ENCODE measurements at places on chromosomes 7 and 10.
A peak's percentile ranks its signal among the peaks of the same experiment; 100 is the strongest.

GRCh38 chr7:73735528-73735905 lies 3.1 kb downstream of the ABHD11 start:
- DNase-seq = no peak

DNA sequence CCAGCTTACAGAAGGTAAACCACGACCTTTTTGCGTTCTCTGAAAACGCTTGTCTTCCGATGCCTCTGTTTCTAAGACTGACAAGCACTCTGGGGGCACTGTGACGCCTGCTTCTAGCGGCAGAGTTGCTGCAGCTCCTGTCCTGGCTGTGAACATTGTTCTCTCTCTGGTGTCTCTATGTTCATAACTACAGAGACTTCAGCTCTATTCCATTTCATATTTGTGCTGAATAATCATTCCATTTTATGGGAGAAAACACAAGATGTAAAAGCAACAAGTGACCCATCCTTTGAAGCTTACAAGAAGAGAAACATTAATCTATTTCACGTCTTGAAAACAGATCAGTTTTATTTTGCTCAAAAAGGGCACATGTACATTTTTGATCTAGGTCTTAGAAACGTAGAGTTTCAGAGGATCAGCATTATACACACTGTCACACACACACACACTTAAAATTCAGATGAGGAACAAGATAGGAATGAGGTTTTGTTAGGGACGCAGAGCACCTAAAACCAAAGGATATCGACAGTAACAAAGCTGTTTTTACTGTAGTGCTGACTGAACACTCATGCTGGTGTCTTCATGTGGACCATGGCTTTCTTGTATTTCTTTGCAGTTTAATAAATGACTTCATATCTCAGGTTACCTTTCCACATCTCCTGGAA lies 3.0 kb downstream of the IKZF1 start:
- DNase-seq = no peak

- peak; percentile 1 for DNase-seq
Measured at GRCh38 chr7:64733550-64734240, 60.5 kb upstream of the ZNF138 start.

DNA sequence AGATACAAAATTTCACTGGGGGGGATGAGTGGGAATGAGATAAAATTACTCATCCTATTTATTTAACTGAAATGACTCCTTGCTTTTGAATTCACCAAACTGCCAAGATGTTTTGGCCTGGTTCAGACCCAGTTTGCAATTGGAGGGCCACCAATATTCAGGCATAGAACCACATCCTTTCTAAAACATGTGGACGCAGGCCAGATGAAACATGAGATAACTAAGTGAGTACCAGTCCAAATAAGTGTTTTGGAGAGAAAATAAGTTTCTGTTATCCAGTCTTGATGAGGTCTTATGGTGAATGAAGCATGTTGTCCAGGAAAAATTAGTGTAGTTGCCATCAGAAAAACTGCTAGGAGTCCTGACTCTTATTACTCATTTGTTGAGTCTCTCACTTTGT lies 36.3 kb upstream of the PDK4 start:
- peak; percentile 56 for DNase-seq

- no peak for DNase-seq
Measured at GRCh38 chr7:79272066-79272669, 181.3 kb downstream of the MAGI2 start.

DNA sequence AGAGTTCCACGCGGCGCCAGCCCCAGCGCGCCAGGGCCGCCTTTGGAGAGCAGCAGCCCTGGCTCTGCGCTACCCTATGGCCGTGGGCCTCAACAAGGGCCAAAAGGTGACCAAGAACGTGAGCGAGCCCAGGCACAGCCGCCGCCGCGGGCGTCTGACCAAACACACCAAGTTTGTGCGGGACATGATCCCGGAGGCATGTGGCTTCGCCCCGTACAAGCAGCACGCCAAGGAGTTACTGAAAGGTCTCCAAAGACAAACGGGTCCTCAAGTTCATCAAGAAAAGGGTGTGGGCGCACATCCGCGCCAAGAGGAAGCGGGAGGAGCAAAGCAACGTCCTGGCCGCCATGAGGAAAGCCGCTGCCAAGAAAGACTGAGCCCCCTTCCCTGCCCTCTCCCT lies 144.1 kb downstream of the SRPK2 start:
- DNase-seq = no peak

DNA sequence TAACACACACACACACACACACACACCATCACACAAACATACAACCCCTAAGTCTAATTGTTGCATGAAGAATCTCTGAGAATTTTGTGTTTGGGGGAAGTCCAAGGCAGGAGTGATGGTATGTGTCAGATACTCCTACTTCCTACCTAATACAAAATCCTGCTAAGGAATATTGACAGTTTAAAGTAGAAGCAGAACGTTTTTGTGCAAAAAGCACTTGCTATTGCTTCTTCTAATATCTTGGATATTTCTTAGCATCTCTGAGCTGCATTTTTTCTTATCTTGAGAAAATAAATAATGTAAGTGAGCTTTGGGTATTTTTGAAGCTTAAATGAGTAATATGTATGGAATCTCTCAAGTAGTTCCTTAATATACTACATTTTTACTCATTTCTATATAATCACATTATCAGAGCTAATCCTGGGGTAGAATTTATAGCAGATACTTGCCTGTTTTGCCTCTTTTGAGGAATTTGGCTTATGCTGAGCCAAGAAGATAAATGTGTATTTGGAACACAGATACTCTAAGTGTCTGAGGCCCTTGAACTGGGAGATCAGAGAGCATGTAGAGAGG lies 212.3 kb downstream of the DKK1 start:
- peak; percentile 13 for DNase-seq

DNA sequence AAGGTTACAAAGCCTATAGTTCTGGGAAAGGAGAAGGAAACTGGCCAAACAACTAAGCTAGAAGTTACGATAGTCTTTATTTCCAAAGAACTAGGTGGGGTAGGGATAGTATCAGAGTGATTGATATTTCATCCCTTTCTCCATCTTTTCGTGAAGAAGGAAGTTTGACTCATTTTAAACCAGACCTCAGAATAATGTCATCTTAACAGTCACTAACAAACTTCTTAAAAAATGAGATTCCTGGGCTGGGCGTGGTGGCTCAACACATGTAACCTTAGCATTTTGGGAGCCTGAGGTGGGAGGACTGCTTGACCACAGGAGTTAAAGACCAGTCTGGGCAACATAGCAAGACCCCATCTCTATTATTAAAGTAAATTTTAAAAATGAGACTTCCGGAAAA lies 69.4 kb downstream of the ARL4A start:
- DNase-seq = peak; percentile 58

- no peak for DNase-seq
Measured at GRCh38 chr7:115410972-115411686, 489.2 kb downstream of the MDFIC start.

DNA sequence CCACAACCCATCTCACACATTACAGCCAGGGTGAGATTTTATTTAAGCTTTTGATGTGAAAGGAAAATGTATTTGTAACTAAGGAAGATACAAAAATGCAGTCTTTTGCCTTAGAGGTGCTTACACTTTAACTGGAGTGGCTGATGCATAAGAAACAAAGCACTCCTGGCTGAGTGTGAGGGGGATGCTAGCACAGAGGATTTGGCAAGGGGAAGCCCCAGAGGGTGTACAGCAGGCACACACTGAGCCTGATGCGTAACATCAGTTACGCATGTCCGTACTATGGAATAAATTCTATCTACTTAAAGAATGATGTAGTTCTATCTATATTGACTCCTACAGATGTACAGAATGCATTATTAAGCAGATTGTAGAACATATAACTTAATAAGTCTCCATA lies 17.8 kb downstream of the GIMAP8 start:
- DNase-seq = no peak

- no peak for DNase-seq
Measured at GRCh38 chr7:1422512-1423263, 36.6 kb downstream of the MICALL2 start.

GRCh38 chr7:95517458-95517857 lies 31.7 kb downstream of the ASB4 start:
- DNase-seq = no peak

DNA sequence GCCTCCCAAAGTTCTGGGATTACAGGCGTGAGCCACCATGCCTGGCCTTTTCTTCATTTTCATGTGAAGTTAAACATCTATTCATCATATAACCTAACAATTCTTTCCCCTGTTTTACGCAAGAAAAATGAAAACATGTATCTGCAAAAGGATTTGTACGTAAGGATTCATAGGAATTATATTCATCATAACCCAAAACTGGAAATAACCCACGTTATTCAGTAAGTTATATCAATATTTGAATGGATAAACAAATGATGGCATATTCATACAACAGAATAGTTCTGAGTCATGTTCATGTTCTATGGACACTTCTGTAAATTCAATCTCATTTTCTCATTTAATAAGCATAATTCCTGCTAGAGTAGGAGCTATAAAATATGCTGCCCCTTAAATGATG lies 35.2 kb upstream of the CAV2 start:
- DNase-seq = no peak

DNA sequence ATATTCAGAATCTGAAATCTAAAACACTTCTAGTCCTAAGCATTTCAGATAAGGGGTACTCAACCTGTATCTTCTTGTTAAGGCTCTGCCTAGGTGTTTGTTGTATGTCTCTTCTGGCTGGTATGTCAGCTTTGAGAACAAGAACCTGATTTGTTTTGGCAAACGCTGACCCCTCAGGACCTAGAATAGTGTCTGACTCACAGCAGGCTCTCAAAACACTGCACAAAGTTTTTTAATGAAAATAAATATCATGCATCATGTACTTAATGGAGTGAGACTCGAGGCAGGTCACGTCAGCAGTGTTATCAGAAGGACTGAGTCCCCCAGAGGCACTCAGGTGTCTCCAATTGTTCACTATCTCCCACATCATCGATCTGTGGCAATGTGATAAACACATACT lies 99.1 kb downstream of the GLI3 start:
- DNase-seq = no peak

DNA sequence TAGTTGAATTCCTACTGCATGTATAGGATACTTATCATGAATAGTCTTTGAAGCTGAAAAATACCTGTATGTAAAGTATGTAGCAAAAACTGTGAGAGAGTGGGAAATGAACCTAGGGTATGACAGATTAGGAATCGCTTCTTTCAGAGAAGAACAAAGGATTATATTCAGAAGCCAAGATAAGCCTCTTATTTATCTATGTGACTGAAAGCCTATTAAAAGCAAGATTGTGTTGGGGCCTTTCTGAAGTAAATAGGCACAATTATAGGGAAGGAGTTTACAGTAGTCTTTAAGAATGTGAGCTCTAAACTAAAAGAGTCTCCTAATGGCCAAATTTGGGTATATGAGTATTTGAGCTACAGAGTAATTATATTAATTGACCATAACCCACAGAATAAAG lies 102.1 kb downstream of the MTERF1 start:
- DNase-seq = no peak

- no peak for DNase-seq
Measured at GRCh38 chr10:105140600-105140999, 499.5 kb downstream of the SORCS3 start.

DNA sequence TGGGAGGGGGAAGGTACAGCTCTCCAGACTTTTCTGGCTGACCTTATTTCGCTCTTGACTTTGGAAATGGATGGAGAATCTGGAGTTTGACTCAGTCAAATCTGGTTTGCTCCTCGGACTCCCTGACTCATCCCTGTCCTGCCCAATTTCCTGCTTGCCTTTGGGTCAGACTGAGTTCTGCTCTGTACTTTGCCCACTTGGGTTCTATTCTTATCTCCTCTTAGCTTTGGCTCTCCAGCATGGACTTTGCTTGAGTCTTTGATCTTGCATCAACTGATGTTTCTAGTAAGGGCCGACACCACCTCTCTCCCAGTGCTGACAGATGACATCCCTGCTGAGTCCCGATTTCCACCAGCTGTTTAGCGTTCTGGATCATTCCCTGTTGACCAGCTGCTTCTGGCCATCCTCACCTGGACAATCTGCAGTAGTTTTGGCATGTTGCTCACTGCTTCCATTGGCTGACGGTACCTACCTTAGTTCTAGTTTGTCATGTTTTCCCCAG lies 335.3 kb downstream of the SUGCT start:
- DNase-seq = peak; percentile 18

DNA sequence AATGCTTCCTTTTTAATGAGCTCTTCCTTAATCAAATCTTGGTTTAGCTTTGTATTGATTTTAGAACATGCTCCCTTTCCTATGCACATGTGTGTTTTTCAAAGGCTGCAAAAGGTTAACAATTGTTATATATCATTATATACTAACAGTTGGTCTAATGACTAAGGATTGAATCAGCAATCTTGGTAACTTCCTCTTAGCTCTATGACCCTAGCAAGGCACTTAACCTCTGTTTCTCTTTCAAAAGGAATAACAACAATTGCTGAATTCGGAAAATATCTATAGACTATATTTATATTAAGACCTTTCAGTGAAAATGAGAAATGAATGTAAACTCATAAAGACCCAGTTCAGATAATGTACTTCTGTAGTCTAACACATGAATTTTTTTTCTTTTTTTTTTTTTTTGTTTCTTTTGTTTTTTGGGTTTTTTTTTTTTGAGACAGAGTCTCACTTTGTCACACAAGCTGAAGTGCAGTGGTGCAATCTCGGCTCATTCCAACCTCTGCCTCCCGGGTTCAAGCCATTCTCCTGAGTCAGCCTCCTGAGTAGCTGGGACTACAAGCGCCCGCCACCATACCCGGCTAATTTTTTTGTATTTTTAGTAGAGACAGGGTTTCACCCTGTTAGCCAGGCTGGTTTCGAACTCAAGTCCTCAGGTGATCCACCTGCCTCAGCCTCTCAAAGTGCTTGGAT lies 48.8 kb downstream of the HOXA1 start:
- peak; percentile 79 for DNase-seq

DNA sequence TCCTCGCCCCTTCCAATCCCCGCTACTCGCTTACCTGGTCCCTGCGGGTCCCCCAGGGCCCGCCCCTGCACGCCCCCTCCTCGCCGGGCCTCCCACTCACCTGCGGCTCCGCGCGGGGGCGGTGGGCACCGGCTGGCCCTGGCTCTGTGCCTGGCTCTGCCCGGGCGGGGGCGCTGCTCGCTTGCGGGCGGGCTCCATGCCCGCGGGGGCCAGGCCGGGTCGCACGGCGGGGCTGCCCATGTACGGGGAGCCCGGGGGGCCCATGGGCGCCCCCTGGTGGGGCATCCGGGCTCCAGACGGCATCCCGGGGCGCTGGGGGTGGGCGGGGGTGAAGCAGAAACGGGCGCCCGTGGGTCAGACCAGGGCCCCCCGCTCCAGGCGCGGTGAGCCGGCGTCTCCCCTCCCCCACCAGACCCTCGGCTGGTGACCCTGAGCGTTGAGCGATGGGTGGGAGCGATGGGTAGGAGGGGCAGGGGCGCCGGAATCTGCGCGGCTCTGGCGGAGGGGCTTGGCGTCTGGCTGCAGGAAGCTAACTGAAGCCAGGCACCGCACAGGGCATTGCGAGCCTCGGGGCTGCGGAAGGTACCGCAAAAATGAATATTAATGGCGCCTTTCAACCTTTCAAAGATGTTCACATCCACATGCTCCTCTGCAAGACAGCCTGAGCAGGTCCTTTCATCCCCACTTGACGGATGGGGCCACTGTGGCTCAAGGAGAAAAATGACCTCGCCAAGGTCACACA lies 3.0 kb downstream of the SMARCD3 start:
- no peak for DNase-seq

All from HT1080 (cell line).